ENCODE measurements at places on chromosomes 4 and X. TPM values are rescaled to one million over a fixed set of nuclear protein-coding genes. Genes with fewer than 3 reads are reported as not detected.

LRAT gene
- total RNA-seq, result 0.41 TPM

- H3K27ac ChIP-seq, result no peak overlapping the region
- H3K27me3 ChIP-seq, result no peaks in the 10 kb centered on the region
- no peak for DNase-seq
- no peak overlapping the region for H3K4me3 ChIP-seq
- no peaks in the 10 kb centered on the region for H3K4me1 ChIP-seq
- no peaks in the 10 kb centered on the region for H3K36me3 ChIP-seq
Observed at GRCh38 chr4:96599752-96600151, 759.9 kb downstream of the PDHA2 start.

FDCSP gene
- total RNA-seq, result not detected

- H3K4me1 ChIP-seq, result no peaks in the 10 kb centered on the region
- no peaks in the 10 kb centered on the region for H3K36me3 ChIP-seq
- DNase-seq, result no peak
- H3K4me3 ChIP-seq, result no peak overlapping the region
Observed at GRCh38 chr4:122710434-122711308, 21.8 kb upstream of the BBS12 start.

- H3K4me3 ChIP-seq, result no peak overlapping the region
- no peaks in the 10 kb centered on the region for H3K36me3 ChIP-seq
- no peaks in the 10 kb centered on the region for H3K4me1 ChIP-seq
- no peak overlapping the region for H3K27ac ChIP-seq
- H3K27me3 ChIP-seq, result no peaks in the 10 kb centered on the region
- no peak for DNase-seq
Observed at GRCh38 chr4:3317011-3317655, 24.3 kb downstream of the RGS12 start.

SH3BGRL gene
- 97.5 TPM for total RNA-seq

CFAP99 gene
- 0.60 TPM for total RNA-seq

GRCh38 chrX:9728261-9728660, 37.4 kb downstream of the GPR143 start:
- H3K4me1 ChIP-seq, result no peaks in the 10 kb centered on the region
- H3K36me3 ChIP-seq, result no peaks in the 10 kb centered on the region
- H3K27ac ChIP-seq, result no peak overlapping the region
- no peak overlapping the region for H3K4me3 ChIP-seq
- no peaks in the 10 kb centered on the region for H3K27me3 ChIP-seq

DNA sequence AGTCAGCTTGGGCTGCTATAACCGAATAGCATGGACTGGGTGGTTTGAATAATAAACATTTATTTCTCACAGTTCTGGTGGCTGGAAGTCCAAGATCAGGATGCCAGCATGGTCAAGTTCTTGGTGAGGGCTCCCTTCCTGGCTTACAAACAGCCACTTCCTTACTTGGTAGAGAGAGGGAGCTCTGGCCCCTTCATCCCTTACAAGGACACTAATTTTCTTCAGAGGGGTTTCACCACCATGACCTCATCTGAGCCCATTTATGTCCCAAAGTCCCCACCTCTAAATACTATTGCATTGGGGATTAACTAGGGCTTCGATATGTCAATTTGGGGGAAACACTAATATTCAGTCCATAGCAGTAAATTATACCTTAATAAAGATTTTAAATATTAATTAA, 61.8 kb downstream of the CLNK start:
- no peaks in the 10 kb centered on the region for H3K27me3 ChIP-seq
- no peak overlapping the region for H3K4me3 ChIP-seq
- H3K36me3 ChIP-seq, result no peaks in the 10 kb centered on the region
- DNase-seq, result no peak

GRCh38 chrX:132818638-132819037, 139.8 kb downstream of the HS6ST2 start:
- no peaks in the 10 kb centered on the region for H3K36me3 ChIP-seq
- H3K27ac ChIP-seq, result no peak overlapping the region
- H3K27me3 ChIP-seq, result no peaks in the 10 kb centered on the region
- no peak overlapping the region for H3K4me3 ChIP-seq
- DNase-seq, result no peak

DNA sequence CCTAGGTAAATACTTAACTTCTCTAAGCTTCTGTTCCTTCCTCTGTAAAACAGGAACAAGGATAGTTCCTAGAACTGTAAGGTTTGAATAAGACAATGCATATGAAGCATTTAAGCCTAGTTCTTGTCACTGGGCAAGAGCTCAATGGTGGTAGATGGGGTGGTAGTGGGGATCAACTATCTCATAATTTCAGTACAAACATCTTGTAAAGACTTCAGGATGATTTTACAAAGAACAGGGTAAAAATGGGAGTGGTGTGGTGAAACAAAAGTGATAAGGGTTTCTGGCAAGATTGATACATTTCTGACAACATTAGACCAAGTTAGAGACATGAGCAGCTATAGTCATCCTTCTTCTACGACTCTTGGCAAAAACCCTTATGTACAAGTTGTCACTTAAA, 137.8 kb downstream of the SCFD2 start:
- DNase-seq, result no peak
- H3K4me1 ChIP-seq, result no peaks in the 10 kb centered on the region
- no peaks in the 10 kb centered on the region for H3K36me3 ChIP-seq
- H3K4me3 ChIP-seq, result no peak overlapping the region
- no peak overlapping the region for H3K27ac ChIP-seq

GRCh38 chr4:165382640-165383039, 3.8 kb downstream of the CPE start:
- H3K27ac ChIP-seq, result no peak overlapping the region
- H3K36me3 ChIP-seq, result no peaks in the 10 kb centered on the region
- DNase-seq, result no peak
- no peaks in the 10 kb centered on the region for H3K4me1 ChIP-seq
- peaks cover 20% of the 10 kb centered on the region for H3K27me3 ChIP-seq

SLC35A2 gene
- 29.5 TPM for total RNA-seq

GRCh38 chr4:11182586-11183355, 245.9 kb downstream of the HS3ST1 start:
- H3K27ac ChIP-seq, result no peak overlapping the region
- no peaks in the 10 kb centered on the region for H3K27me3 ChIP-seq
- no peaks in the 10 kb centered on the region for H3K4me1 ChIP-seq
- no peak for DNase-seq
- no peaks in the 10 kb centered on the region for H3K36me3 ChIP-seq
- H3K4me3 ChIP-seq, result no peak overlapping the region

DNA sequence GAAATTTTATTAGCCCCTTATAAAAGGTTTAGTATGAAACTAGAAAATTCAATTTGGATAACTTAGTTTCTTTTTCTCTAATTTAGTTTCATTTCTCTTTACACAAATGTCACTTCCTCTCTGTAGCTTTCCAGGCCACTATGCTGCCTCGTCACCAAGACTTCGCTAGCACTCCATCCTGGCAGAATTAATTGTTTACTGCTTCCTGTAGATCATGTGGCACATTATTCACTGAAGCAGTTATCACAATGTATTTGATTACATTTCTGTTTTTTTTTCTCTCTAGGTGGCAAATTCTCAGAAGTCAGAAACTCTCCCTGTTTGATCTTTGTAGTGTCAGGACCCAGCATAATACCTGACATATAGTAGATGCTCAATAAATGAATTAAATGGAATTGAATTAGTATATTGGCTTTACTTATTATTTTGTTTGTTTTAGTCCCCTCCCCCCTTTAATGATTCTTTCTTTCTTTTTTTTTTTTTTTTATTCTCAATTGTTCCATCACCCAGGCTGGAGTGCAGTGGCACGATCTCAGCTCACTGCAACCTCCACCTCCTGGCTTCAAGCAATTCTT, 9.3 kb upstream of the SAT1 start:
- H3K4me3 ChIP-seq, result no peak overlapping the region
- H3K27me3 ChIP-seq, result no peaks in the 10 kb centered on the region
- H3K36me3 ChIP-seq, result no peaks in the 10 kb centered on the region
- H3K4me1 ChIP-seq, result no peaks in the 10 kb centered on the region

DNA sequence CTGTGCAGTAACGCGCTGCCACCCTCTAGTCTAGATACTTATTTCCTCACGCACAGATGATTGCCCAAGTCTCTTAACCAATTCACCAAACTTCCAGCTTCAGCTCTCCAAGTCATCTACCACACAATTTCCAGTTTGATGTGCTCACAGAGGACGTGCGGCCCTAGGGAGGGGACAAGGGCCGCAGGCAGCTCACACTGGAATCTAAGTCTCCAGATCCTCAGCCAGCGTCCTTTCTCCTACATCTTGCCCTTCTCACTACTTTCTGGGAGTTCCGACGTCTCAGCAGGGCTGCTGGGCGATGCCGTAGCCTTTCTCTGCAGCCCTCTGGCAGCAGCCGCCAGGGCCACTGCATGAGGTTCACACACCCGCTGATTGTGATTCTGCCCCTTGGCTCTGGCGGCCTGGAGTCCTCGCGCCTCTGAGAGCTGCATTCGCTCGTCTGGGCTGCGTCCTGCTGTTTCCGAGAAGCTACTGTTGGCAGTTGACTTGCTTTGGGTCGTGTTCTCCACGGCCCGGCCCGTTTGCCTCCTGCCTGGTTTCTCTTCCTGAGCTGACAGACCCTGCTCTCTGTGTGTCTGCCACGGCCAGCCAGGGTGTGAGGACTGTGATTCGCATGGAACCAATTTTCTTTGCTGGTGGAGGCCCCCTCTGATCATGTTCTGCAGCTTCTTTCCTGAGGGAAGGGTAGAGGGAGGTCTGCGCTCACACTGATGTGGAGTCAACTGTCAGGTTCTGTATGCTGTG, 14.1 kb upstream of the TMEM131L start:
- no peak for DNase-seq
- no peaks in the 10 kb centered on the region for H3K36me3 ChIP-seq
- no peak overlapping the region for H3K27ac ChIP-seq
- no peaks in the 10 kb centered on the region for H3K4me1 ChIP-seq

DNA sequence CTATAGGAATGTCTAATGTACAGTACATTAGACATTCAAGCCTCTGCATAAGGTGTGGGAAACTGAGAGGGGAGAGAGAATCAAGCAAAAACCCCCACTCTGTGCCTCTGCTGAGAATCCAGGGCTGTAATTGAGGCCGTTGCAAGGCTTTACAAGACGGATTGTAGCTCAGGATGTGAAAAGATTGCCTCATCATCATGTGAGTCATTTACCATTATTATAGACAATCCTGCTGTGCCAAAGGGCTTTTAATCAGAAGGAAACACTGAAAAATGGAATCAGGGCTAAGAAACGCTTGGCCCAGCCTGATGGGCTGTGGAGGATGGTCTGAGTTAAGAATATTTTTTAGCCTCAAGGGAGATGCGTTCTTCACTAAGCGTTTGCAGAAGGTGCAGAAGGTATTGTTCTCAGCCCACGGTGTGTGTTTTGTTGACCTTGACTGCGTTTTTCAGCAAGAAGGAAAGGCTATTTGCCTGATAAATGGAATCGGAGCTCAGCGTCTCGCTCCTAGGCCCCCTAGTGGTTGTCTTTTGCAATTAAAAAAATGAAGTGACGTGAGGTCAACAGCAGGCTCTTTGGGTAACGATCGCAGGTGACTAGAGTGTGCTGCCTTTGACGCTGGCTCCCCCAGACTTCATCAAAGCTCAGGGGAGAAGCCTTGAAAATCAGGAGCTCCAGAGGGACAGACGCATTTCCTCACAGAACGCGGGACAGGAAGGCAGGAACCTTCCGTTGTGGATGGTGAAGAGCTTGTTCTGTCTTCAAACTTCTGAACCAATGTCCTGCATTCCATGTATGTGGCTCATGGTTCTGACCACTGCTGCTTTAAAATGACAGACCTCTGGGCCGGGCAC, 18.1 kb upstream of the CHRNA9 start:
- no peaks in the 10 kb centered on the region for H3K4me1 ChIP-seq
- H3K27ac ChIP-seq, result peak overlapping the region; percentile 67
- H3K36me3 ChIP-seq, result no peaks in the 10 kb centered on the region
- peak; percentile 65 for DNase-seq
- H3K27me3 ChIP-seq, result no peaks in the 10 kb centered on the region
- H3K4me3 ChIP-seq, result peak overlapping the region; percentile 42

OPN1MW2 gene
- total RNA-seq, result not detected

DNA sequence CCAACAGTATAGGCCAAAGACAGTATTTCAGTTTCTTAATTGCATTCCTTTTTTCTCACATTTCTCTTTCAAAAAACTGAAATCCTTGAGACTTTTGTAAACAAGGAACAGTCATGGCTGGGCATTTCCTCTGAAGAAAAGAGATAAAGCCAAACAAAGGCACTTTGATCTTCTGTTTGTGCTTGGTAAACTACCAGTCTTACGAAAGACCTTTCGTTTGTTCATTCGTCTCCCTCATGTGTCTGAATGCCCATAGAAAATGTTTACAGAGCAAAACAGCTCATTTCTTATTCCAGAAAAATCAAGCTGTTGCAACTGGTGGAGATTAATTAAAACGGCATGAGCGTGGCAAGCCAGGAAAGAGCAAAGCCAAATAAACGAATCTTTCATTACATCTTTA, 178.0 kb downstream of the GASK1B start:
- H3K27me3 ChIP-seq, result no peaks in the 10 kb centered on the region
- peaks cover 13% of the 10 kb centered on the region for H3K4me1 ChIP-seq
- H3K27ac ChIP-seq, result peak overlapping the region; percentile 35
- no peaks in the 10 kb centered on the region for H3K36me3 ChIP-seq
- DNase-seq, result no peak

DNA sequence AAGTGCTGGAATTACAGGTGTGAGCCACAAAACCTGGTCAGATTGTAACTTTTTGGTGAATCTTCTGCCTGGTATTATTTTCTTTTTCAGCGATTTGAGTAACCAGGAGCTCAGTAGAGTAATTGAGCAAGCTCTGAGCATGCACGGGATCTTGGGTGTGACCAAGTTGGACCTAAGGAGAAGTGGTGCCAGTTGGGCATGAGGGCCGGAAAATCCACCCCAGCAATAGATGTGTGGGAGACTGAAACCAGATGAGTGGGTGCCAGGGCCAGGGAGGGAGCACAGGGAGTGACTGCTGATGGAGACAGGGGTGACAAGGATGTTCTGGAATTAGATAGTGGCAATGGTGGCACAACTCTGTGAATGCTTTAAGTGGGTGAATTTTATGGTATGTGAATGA, 3.7 kb upstream of the CCNQ start:
- peaks cover 19% of the 10 kb centered on the region for H3K4me1 ChIP-seq
- no peaks in the 10 kb centered on the region for H3K27me3 ChIP-seq
- H3K36me3 ChIP-seq, result no peaks in the 10 kb centered on the region
- no peak overlapping the region for H3K27ac ChIP-seq

DNA sequence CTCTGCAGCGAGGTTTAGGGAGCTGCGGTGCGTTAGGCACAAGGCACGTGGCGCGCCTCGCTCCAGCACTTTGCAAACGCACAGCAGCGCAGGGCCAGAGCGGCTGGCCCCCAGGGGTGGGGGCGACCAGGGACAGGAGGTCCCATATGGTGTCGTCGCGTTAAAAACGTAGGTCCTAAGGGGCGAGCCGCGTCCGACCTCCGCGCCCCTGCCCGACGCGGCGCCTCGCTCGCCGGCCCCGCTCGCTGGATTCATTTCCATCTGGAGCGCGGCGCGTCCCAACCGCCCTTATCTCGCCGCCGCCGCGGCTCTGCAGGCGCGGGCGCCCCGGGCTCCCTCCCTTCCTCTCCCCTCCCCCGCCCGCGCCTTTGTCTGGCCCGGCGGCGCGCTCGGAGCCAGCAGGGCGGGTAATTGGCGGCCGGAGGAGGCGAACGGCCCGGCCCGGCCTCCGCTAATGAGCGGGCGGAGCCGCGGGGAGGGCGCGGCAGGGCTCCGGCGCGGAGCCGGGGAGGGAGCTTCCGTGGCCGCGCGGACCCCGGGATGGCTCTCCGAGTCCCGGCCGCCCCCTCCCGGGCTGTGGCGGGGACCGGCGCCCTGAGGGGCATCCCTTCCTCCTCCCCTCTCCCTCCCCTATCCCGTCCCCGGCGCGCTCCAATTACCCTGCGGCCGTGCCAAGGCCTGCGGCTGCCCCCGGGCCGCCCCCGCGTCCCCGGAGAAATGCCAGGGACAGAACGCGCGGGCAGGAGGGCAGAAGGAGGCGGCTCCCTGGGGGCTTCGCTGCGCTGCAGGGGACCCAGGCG, 409.0 kb downstream of the BCOR start:
- H3K4me3 ChIP-seq, result peak overlapping the region; percentile 49
- no peaks in the 10 kb centered on the region for H3K27me3 ChIP-seq
- H3K36me3 ChIP-seq, result no peaks in the 10 kb centered on the region
- peaks cover 10% of the 10 kb centered on the region for H3K4me1 ChIP-seq
- peak overlapping the region; percentile 61 for H3K27ac ChIP-seq
